Cardiac muscle cell (in vitro differentiated cells and primary cell): ENCODE measurements at places on chromosomes 5 and 9. TPM values are rescaled to one million over a fixed set of nuclear protein-coding genes. Genes with fewer than 3 reads are reported as not detected.
A peak's percentile ranks its signal among the peaks of the same experiment; 100 is the strongest.

- H3K27ac ChIP-seq = no peak overlapping the region
- H3K27me3 ChIP-seq = no peaks in the 10 kb centered on the region
- H3K4me1 ChIP-seq = no peaks in the 10 kb centered on the region
- no peak overlapping the region for H3K4me3 ChIP-seq
Observed at GRCh38 chr5:136053336-136054141, 24.8 kb downstream of the TGFBI start.

DNA sequence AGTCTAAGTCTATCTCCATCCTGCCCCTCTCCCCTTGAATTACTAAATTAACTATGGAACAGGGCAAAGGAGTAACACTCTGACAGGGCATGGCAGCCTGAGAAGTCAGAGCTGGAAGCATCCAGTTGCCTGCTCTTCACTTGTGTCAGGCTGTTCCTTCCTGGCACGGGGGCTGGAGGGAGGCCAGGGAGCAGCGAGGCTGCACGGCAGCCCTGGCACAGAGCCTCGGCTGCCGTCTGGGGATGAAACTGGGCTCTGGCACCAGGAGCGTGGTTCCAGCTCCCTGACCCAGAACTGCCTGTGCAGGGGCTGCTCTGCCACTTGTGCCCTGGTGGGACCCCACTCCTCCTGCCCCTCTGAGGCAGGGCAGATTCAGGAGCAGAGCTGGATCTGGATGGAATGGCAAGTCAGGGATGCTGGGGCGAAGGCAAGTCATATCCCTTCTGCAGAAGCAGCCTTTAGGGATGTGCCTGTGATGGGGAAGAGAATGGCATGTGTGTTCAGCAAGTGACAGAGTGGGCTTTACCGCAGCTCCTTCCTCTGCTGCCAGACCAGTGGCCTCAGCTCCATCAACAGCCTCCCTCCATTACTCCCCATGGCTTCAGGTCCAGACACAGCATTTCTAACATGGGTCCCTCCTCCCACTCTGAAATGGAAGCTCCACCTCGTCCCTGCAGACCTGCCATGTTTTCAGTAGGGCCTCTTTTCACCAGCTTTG lies 42.2 kb upstream of the PDE8B start:
- H3K4me3 ChIP-seq = no peak overlapping the region
- H3K4me1 ChIP-seq = peaks cover 28% of the 10 kb centered on the region
- no peak for DNase-seq

DNA sequence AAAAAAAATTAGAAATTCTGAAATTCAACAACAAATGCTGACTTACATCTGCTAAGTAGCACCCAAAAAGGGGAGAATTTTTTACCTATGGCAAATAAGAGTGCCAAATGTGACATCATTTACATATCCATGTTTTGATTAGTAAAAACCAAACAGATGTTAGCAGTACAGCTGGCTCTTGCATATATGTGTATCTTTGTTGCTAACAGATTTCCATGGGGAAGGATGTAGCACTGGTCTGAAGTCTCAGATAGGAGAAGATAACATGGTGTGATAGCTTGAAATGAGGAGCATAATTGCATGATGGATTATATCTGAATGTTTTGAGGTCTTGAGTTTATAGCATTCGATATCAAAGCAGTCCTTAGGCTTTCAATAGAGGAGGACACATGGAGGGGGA lies 17.5 kb downstream of the PIK3R1 start:
- peaks cover 3% of the 10 kb centered on the region for H3K36me3 ChIP-seq
- no peak overlapping the region for H3K4me3 ChIP-seq
- no peak for DNase-seq
- H3K27ac ChIP-seq = no peak overlapping the region

- no peak for DNase-seq
- H3K4me1 ChIP-seq = peaks cover 90% of the 10 kb centered on the region
- no peaks in the 10 kb centered on the region for H3K27me3 ChIP-seq
Observed at GRCh38 chr5:124665625-124666024, 80.8 kb downstream of the ZNF608 start.

DNA sequence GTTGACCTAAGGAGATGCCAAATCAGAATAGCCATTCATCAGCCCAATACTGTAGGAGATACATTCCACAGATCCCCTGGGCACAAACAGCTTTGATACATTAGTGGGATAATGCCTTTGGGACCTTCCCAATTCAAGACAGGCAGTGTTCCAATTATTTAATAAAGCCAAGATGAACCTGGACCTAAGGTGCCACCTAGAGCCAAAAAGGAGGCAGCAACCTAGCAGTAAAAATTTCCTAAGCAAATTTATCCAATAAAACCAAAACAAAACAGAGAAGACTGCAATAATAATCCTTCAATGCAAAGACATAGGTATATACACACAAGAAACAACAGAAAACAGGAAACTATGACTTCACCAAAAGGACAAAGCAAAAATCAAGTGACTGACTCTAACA lies 253.0 kb downstream of the HINT1 start:
- H3K36me3 ChIP-seq = no peaks in the 10 kb centered on the region
- no peak overlapping the region for H3K4me3 ChIP-seq
- H3K27ac ChIP-seq = no peak overlapping the region

- H3K4me3 ChIP-seq = no peak overlapping the region
- H3K4me1 ChIP-seq = no peaks in the 10 kb centered on the region
- peaks cover 6% of the 10 kb centered on the region for H3K36me3 ChIP-seq
- DNase-seq = no peak
Observed at GRCh38 chr5:1074226-1074625, 37.6 kb downstream of the SLC12A7 start.

DNA sequence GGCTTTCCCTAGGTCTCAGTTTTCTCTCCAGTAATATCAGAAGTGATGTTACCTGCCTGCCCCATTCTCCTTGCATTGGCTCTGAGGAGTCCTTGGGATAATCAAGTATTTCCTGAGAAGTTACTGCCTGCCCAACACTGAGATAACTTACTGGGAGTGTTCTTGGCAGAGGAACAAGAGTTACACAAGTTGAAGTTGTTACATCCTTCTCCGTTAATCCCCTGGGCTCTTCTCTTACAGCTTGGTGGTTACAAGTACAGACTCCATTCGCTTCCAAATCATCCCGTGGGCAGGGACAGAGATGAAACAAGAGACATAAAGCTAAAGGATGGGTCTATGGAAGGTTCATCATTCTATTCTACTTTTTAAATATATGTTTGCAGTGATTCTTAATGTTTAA lies 74.1 kb upstream of the SAP30L start:
- no peak overlapping the region for H3K4me3 ChIP-seq
- no peaks in the 10 kb centered on the region for H3K36me3 ChIP-seq
- peak; percentile 96 for DNase-seq
- H3K4me1 ChIP-seq = no peaks in the 10 kb centered on the region
- H3K27me3 ChIP-seq = no peaks in the 10 kb centered on the region

- DNase-seq = peak; percentile 96
- H3K36me3 ChIP-seq = no peaks in the 10 kb centered on the region
- H3K27me3 ChIP-seq = no peaks in the 10 kb centered on the region
Observed at GRCh38 chr9:127741831-127742434, 6.8 kb upstream of the TOR2A start.

DNA sequence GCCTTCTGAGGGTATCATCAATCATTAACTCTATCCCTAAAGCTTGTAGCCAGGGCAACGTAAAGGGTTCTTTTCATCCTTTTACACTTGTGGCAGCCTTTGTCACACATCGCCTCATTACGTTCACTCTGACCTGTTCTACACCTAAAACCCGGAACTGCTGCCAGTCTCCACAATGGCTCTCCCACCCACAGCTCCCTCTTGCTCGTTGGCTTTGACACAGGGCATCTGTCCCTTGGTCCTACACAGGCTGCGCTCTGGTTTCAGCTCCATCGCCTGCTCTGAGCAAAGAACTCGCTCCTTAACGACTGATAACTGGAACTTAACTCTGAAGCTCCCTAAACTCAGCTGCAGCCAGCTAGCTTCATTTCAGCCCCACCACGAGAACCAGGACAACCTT lies 112.8 kb upstream of the CTNND2 start:
- H3K4me1 ChIP-seq = no peaks in the 10 kb centered on the region
- no peak for DNase-seq
- no peak overlapping the region for H3K4me3 ChIP-seq
- H3K27ac ChIP-seq = no peak overlapping the region

- no peak overlapping the region for H3K27ac ChIP-seq
- H3K4me3 ChIP-seq = no peak overlapping the region
- no peaks in the 10 kb centered on the region for H3K36me3 ChIP-seq
- peaks cover 3% of the 10 kb centered on the region for H3K27me3 ChIP-seq
- no peaks in the 10 kb centered on the region for H3K4me1 ChIP-seq
Observed at GRCh38 chr5:968881-969280, 39.7 kb upstream of the NKD2 start.

GRCh38 chr9:5838884-5839571 lies 6.1 kb upstream of the ERMP1 start:
- no peaks in the 10 kb centered on the region for H3K36me3 ChIP-seq
- H3K27me3 ChIP-seq = no peaks in the 10 kb centered on the region
- peaks cover 16% of the 10 kb centered on the region for H3K4me1 ChIP-seq
- peak; percentile 11 for DNase-seq
- H3K4me3 ChIP-seq = no peak overlapping the region

DNA sequence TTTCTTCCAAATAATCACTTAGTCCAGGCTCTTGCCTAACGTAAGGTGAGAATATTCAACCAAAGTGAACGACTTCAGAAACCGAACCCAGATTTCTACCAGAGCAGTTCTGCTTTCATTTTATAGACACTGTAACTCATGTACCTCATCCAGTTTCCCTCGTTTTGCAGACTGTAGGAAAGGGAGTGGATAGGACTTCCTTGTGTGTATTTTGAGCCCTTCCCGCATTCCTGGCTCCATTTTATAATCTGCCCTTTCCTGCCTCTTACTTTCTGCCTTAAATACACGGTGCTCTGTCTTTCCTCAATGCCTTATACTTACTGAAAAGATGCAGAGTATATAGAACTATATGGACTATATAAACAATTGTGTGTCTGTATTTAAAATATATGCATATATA lies 20.8 kb downstream of the MINAR2 start:
- DNase-seq = no peak
- no peaks in the 10 kb centered on the region for H3K27me3 ChIP-seq
- H3K27ac ChIP-seq = no peak overlapping the region
- no peaks in the 10 kb centered on the region for H3K36me3 ChIP-seq

- peaks cover 17% of the 10 kb centered on the region for H3K4me1 ChIP-seq
- no peaks in the 10 kb centered on the region for H3K27me3 ChIP-seq
Observed at GRCh38 chr5:173202266-173202875, 32.6 kb downstream of the NKX2-5 start.

GRCh38 chr5:136769093-136769492 lies 403.7 kb upstream of the TRPC7 start:
- no peaks in the 10 kb centered on the region for H3K36me3 ChIP-seq
- no peak overlapping the region for H3K27ac ChIP-seq
- H3K4me3 ChIP-seq = no peak overlapping the region
- H3K27me3 ChIP-seq = no peaks in the 10 kb centered on the region
- no peaks in the 10 kb centered on the region for H3K4me1 ChIP-seq

DNA sequence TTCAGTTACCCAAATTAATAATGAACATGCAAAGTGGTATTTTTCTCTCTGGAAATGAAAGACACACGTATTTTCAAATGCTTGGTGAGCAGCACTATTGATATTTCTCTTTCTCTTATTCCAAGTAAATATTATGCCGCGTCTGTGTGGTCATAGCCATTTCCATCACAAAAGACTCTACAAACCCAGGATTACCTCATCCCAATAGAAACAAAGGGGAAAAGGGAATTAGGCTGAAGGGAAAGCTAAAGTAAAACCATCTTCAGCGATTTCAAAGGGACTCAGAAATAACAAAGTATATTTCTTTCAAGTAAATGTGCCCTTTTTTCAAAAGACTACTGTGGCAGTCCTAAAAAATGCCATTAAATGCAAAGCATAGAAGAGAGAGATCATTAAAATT lies 62.0 kb upstream of the FST start:
- H3K36me3 ChIP-seq = no peaks in the 10 kb centered on the region
- no peak overlapping the region for H3K27ac ChIP-seq
- no peaks in the 10 kb centered on the region for H3K27me3 ChIP-seq

GRCh38 chr5:43409809-43410271 lies 2.4 kb downstream of the CCL28 start:
- H3K4me3 ChIP-seq = no peak overlapping the region
- H3K27ac ChIP-seq = no peak overlapping the region
- no peak for DNase-seq
- H3K27me3 ChIP-seq = no peaks in the 10 kb centered on the region
- H3K36me3 ChIP-seq = no peaks in the 10 kb centered on the region

GRCh38 chr5:16552666-16553343 lies 64.0 kb downstream of the RETREG1 start:
- no peaks in the 10 kb centered on the region for H3K36me3 ChIP-seq
- peaks cover 3% of the 10 kb centered on the region for H3K4me1 ChIP-seq
- no peak overlapping the region for H3K4me3 ChIP-seq
- no peaks in the 10 kb centered on the region for H3K27me3 ChIP-seq

GRCh38 chr9:130262771-130263170 lies 2.8 kb upstream of the HMCN2 start:
- H3K36me3 ChIP-seq = no peaks in the 10 kb centered on the region
- H3K27ac ChIP-seq = no peak overlapping the region
- peaks cover 4% of the 10 kb centered on the region for H3K4me1 ChIP-seq
- peaks cover 61% of the 10 kb centered on the region for H3K27me3 ChIP-seq
- DNase-seq = no peak

DNA sequence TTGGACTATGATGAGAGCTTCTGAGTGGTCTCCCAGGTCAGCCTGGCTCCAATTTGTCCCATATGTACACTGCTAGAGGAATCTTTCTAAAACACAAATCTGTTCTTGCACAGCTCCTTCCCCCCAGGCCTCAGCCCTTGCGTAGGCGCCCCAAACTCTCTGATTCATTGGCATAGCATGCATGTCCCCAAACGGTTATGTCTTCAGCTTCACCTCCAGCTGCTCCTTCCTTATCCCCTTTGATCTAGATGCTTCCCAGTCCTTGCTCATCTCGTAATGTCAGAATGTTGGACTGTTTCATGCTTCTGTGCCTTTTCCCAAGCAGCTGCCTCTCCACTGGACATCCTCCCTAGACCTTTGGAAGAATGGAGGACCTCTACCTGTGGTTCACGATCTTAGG lies 60.1 kb upstream of the BASP1 start:
- DNase-seq = no peak
- no peaks in the 10 kb centered on the region for H3K27me3 ChIP-seq
- no peak overlapping the region for H3K4me3 ChIP-seq
- no peak overlapping the region for H3K27ac ChIP-seq
- peaks cover 7% of the 10 kb centered on the region for H3K4me1 ChIP-seq
- no peaks in the 10 kb centered on the region for H3K36me3 ChIP-seq

DNA sequence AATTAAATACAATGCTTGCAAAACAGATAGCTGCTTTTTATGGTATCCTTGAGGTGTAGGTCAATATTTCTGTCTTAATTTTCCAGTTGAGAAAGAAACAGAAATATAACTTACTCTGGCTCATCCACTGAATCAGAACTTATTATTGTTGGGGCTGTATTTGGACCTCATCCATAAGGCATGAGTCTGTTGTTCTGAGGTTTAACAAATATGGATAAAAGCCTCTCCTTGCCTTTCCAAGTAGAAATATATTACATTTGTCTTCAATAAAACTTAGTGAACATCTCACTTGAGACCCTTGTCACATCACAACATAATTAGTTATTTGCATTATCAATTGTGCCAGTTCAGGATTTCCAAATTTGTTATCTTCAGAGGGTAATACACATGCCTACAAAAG lies 525.8 kb downstream of the AGTPBP1 start:
- no peak overlapping the region for H3K27ac ChIP-seq
- no peaks in the 10 kb centered on the region for H3K36me3 ChIP-seq
- H3K4me3 ChIP-seq = no peak overlapping the region
- no peaks in the 10 kb centered on the region for H3K27me3 ChIP-seq
- no peaks in the 10 kb centered on the region for H3K4me1 ChIP-seq

SLIT3 gene
- 62.5 and 111 TPM in 2 replicates for total RNA-seq

ANKRD18B gene
- 0.80 TPM in 1 of 2 replicates, not detected in the other for total RNA-seq

LCN15 gene
- total RNA-seq = 0.32 and 0.77 TPM in 2 replicates

MAP1B gene
- 142 and 258 TPM in 2 replicates for total RNA-seq

WDR38 gene
- total RNA-seq = not detected in 2 replicates

FBP2 gene
- not detected in 2 replicates for total RNA-seq

SREK1IP1 gene
- total RNA-seq = 2.3 and 4.9 TPM in 2 replicates

SPATA9 gene
- total RNA-seq = 0.45 and 1.0 TPM in 2 replicates

HSD17B3 gene
- 0.63 TPM in 1 of 2 replicates, not detected in the other for total RNA-seq
